Mesothelial cell of epicardium (in vitro differentiated cells): ENCODE measurements at places on chromosomes 12 and 14.

DNA sequence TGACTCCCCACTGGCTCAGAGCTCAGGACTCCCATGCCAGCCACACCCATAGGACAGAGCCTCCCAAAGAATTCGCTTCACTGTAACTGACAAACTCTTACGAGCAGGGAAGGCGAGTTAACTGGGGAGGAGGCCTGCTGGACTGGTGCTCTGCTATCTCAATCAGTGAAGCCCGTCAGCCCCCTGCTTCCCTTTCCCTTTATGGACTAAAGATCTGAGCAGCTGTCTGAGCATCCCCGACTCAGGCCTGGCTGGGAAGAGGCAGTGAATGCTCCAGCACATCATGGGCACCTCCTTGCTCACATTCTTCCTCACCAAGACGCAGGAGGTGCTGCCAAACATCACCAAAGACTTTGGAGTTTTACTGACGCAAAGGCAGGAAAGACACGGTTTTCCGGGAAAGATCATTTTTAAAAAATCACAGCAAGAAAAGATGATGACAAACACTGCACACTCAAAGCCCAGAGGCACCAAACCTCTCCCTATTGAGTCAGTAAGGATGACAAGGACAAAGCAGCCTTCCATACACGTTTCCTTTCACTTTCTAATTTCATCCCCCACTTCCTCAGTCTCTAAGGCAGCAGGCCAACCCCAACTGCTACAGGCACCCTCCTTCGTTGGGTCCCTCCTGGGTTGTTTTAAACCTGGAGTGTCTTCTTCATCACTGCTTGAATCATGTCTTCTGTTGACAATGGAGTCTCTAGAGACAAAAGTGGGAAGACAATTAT, 45.0 kb upstream of the P2RX7 start:
- DNase-seq = no peak

GRCh38 chr12:42126963-42127362, 17.7 kb downstream of the GXYLT1 start:
- no peak for DNase-seq

- DNase-seq = no peak
Observed at GRCh38 chr14:24913746-24914145, 136.2 kb downstream of the STXBP6 start.

DNA sequence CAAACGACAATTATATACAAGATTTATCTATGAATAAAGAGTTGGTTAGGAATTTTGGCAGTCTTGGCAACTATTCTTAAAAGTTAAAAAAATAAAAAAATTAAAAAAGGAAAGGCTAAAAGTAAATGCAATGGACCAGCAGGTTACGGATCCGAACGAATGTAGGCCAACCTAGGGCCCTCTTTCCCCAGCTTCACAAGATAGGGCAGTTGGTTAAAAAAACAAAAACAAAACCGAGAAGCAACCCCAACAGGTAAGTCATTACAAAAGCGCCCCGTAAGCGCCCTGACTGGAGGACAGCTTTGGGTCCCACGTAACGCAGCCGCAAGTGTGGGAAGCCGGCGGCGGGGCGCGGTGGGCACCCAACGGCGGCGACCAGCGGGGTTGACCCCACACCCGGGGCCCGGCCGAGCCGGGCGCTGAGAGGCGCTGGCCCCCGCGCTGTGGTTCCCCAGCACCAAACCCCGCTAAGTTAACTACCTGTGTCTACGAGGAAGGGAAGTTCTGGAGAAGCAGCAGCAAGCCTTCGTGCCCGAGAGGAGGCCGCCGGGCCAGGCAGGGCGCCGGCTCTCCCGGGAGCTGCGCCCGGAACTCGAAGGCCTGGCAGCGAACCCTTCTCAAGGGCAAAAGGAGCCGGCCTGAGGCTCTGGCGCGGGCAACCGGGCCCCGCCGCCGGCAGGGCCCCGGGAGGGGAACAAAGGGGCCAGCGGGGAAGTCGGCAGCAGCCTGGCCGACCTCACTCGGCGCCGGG, 882 bp downstream of the HECTD1 start:
- peak; percentile 31 for DNase-seq

- DNase-seq = no peak
Observed at GRCh38 chr12:57008178-57008577, 1.8 kb upstream of the ZBTB39 start.

DNA sequence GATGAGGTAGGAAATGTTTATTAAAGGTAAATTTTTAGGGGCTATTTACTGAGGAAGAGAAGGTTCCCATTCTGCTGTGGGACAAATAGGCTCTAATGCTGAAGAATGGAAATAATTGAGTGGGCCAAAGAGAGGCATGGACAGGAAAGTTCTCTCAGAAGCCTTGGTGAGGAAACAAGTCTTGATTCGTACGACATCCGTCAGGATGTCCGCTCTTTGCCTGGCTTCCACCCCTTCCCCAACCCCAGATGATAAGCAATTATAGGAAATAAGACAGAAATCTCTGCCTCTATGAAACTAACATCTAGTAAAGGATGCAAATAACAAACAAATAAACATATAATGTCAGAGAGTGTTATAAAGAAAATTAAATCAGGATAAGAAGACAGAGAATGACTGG, 91.7 kb upstream of the BCAT1 start:
- DNase-seq = no peak

- no peak for DNase-seq
Observed at GRCh38 chr12:103728323-103728722, 112.7 kb downstream of the NT5DC3 start.
